Psoas muscle (tissue), 8 donors: ENCODE measurements at places on chromosomes 3 and 15. TPM values are rescaled to one million over a fixed set of nuclear protein-coding genes. Genes with fewer than 3 reads are reported as not detected.
A peak's percentile ranks its signal among the peaks of the same experiment; 100 is the strongest.

- peak; percentile 14 for DNase-seq
Measured at GRCh38 chr3:100149713-100150415, 35.6 kb upstream of the FILIP1L start.

DNA sequence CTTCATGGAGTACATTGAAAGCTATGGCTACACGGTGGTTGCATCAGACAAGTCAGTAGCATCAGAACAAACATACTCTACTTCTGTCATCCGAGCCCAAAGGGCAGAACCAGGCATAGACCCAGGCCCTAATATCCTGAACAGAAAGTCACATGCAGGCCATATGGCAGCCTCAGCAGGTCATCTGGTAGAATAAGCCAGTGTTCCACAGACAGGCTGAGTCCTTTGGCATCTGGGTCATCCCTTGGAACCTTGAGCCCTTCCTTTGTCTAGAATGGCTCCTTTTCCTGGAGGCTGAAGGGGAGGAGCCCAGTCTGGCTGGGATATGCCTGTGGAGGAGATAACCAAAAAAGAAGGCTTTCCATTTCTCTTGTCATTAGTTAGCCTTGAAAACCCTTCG lies 29.2 kb downstream of the SEMA6D start:
- no peak for DNase-seq

DNA sequence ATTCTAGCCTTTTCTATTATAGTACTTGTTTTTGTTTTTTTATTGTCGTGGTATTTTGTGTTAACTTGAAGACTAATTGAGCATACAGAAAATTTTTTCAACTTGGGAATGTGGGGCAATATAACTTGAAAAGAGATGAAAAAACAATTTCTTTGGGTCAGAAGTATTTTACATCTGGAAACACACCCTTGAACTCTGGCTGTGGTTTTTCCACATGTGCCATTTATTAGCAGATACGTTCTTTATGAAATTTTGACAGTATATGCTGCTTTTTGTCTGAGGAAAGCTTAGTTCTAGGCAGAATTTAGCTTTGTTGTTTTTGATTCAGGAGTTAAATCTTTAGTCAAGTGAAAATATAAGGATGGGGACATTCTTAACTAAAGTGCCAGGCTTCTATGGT lies 44.7 kb downstream of the TCF12 start:
- DNase-seq = no peak

DNA sequence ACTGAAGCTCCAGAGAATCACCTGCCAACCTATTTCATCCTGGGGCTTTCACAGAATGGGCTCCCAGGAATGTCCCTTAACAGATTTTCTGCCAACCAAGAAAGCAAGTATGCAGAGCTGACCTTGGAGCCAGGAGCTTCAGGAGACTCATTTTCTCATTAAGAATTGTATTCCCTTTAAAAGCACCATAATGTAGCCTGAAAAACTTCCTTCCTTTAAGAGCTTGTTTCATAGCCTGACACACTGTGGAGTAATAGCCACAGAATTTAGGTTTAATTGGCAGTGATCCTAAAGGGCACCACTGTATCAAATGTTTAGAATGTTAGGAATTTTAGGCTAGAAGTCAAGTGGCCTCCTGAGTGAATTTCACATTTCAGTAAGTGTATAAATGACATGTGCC lies 309.8 kb downstream of the GBE1 start:
- DNase-seq = no peak

Gene VGLL3
- total RNA-seq = 12.4 TPM

Gene ATP13A5
- not detected for total RNA-seq

Gene RPL35A
- total RNA-seq = 703 TPM

Gene PRRT3
- total RNA-seq = 1.3 TPM
